HCT116 (cell line): ENCODE measurements at places on chromosomes 6 and 20.

DNA sequence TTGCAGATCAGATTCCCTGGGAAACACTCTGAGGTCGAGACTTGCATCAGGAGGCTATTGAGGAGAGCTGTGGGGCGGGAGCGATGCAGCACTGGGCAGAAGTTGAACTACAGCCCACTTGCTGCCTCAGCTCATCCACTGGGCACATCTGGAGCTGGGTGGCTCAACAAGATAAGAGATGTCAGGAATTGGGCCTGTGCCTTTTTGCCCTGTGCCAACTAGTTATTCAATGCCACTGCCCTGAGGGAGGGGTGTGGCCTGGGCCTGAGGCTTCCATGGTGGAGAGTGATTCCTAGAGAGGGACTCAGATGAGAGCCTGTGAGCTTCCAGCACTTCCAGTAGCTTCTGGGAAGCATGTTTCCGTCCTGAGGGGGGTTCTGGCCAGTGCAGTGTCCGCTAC is 32.7 kb downstream of the BRPF3 start:
- DNase-seq: no peak

GRCh38 chr6:37827603-37828265 is 8.2 kb downstream of the ZFAND3 start:
- DNase-seq: no peak

DNA sequence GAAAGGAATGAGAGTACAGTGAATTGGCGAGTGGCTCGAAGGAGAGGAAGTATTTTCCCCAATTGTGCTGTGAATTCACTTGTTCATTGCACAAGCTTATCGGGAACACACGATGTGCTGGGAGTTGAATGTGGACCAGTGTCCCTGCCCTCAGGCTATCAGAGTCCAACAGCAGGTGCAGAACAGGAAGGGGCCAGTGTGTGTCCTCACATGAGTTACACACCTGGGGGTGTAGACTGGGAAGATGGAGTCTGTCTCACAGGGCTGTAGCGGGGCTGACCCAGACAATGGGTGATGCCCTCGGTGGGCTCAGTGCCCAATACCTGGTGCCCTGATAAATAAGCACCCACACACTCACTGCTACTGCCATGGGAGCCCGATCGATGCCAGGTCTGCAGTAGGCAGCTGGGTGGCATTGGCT is 14.4 kb downstream of the DUSP22 start:
- DNase-seq: no peak

DNA sequence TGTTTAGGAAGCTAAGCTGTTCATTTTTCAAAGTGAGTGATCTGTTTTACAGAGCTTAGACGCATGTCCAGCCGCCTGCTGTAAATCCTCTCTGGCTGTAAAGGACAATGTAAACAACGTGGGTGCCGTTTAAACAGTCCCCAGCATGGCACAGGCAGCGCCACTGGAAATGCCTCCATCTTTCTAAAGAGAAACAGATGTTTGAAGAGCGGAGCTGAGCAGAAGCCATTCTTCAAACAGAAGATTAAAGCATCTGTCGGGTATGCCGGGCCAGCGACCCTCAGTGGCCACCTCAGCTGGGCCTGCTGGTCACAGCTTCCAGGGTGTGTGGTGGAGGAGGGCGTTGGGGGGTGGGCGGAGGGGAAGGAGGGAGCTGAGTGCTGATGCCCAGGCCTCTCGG is 138.6 kb downstream of the ERMARD start:
- no peak for DNase-seq

DNA sequence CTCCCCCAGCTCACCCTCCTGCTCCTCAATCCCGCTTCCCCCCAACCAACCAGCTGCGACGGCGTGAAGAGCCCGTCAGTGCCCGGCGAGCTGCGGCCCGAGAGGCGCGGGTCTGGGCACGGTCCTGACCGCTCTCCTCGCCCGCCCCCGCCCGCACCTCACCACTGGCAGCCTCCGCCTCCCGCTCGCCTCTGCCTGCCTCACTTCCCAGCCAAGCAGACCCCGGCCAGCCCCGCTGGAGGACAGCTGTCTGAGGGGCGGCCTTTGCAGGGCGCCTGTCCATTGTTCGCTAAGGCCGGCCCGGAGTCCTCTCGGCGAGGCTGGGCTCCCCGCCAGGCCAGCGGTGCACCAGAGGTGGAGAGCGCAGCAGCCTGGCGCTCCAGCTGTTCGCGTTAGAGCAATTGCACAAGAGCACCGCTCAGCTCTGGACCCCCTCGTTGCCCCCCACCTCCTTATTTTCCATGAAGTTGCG is 1.3 kb downstream of the SOBP start:
- no peak for DNase-seq
